ENCODE measurements at places on chromosomes 12 and 14.
A peak's percentile ranks its signal among the peaks of the same experiment; 100 is the strongest.

- no peak for DNase-seq
These were observed 611.0 kb downstream of the CCER1 start for GRCh38 chr12:90343966-90344365.

DNA sequence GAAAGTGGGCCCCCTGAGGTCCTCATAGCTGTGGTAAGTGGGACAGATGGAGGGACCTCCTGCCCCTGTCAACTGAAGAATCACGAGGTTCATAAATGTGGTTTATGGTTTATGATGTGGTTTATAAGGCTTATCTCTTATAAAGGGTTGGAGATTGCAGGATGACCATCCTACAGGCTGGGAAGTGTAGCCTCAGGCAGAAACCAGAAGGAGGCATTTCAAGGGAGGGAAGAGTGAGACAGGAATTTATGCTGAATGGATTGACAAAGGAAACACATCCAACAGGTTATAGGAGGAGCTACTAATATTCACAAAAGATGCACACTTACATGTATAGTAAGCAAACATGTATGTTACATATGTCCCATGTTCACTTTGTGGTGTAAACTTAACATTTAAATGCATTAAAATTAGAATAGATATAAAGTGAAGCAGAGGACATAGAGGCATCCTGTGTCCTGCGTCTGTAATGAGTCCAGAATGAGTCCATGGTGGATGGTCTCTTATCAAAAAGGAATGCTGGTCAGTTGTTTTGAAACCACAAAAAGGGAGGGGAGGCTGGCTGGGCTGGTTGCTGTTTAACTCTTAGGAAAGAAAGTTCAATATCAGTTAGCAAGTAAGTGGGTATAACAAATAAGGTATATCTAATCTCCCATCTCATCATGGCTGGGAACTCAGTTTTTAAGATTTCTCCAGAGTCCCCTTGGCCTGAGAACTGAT is 149.0 kb upstream of the RMST start:
- no peak for DNase-seq

- DNase-seq: no peak
These were observed 101.1 kb downstream of the B4GALNT3 start for GRCh38 chr12:560691-561390.

- DNase-seq: no peak
These were observed 14.0 kb upstream of the MAP1LC3B2 start for GRCh38 chr12:116545144-116545543.

DNA sequence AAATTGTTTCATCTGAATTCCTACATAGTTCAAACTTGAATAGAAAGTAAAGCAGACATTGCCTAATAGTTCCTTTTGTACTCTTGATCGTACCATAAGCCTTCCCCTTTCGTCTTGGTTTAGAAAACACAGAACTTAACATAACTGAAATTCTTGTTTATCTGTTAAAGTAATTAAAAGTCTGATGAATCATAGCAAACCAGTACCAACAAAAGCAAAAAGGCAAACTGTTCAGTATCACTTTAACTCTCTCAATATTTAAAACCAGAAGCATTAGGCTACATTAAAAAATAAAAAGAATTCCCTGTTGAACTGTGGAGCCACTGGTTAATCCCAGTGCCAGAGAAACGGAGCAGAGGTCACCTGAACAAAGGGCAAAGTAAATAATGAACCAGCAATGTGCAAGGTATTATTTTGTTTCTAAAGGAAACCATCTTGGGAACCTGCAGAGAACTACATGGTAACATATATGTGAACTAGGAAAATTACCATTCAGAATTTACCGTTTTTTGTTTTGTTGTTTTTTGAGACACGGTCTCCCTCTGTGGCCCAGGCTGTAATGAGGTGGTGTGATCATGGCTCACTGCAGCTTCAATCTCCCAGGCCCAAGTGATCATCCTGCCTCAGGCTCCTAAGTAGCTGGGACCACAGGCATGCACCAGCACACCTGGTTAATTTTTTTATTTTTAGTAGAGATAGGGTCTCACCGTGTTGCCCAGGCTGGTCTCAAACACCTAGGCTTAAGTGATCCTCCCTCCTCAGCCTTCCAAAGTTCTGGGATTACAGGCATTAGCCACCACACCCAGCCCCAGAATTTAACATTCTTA is 17.1 kb upstream of the HIGD1C start:
- no peak for DNase-seq

GRCh38 chr14:32846821-32847365 is 91.8 kb upstream of the NPAS3 start:
- DNase-seq: no peak

DNA sequence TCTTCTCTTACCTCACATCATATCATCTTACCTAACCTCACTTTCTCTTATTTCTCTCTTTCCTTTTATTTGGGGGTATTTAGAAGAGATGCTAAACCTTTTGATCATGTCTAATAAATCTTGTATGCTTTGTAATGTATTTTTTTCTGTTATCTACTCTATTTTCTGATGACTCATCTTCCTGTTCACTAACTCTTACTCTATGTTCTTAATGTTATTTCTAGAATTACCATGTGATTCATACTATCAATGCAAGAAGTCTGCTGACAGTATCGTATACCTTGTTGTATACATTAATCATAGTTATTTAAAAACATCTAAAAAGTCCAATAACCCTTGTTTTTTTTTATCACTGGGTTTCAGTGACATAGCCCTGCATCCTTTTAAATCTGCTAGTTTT is 62.3 kb downstream of the MGAT4C start:
- no peak for DNase-seq

DNA sequence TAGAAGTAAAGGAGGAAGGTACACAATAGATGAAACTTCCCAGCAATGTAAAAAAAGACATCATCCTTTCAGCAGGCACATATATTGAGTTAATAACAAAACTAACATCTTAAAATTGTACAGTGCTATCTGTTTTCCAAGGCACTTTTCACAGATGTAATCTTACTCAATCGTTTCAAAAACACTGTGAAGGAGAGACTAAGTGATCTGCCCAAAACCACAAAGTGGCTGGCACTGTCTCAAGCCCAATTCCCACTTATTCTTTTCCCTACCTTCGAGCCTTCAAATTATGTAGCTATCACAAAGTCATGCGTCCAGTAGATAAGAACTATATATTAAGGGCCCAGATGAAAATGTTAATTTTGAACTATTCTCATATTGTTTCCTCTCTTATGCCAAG is 193.6 kb upstream of the RASSF8 start:
- no peak for DNase-seq

DNA sequence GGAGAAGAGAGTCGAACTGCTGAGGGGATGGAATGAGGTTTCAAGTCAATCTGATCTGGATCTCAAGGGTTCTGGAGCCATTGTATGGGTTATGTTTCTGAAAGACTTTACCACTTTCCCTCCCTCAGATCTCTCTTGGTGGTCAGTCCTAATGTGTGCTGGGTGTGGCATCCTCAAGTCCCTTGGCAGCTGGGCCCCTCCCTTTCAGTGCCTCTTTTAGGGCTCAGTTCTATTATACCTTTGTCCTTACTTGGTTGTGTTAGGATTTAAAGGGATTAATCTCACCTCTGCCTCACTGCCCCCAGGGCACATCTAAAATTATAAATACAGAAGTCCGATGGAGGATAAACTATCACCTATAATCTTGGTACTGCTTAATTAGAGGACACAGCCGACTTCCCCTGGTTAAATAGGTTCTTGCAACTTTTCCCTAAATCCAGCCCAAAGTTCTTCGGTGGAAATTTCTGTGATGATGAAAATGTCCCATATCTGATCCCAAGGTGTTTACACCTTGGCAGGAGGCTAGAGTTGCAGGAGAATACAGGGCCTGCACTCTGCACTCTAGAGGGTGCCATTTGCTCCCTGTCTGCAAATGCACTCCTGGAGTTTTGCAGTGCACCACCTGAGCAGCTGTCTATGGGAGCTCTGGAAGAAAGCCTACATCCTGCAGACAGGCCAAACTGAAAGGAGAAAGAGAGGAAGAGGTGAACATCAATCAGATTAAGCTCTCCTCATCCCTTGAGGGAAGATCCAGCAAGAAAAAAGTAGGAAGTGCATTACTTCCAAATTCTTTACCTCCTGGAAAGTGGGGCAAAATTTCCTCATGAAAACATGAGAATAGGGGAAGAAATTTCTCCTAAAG is 106.8 kb downstream of the NUAK1 start:
- DNase-seq: no peak

GRCh38 chr14:103517721-103518421 is 4.8 kb downstream of the CKB start:
- no peak for DNase-seq

- DNase-seq: no peak
These were observed 162.9 kb downstream of the DUSP6 start for GRCh38 chr12:89189448-89189847.

DNA sequence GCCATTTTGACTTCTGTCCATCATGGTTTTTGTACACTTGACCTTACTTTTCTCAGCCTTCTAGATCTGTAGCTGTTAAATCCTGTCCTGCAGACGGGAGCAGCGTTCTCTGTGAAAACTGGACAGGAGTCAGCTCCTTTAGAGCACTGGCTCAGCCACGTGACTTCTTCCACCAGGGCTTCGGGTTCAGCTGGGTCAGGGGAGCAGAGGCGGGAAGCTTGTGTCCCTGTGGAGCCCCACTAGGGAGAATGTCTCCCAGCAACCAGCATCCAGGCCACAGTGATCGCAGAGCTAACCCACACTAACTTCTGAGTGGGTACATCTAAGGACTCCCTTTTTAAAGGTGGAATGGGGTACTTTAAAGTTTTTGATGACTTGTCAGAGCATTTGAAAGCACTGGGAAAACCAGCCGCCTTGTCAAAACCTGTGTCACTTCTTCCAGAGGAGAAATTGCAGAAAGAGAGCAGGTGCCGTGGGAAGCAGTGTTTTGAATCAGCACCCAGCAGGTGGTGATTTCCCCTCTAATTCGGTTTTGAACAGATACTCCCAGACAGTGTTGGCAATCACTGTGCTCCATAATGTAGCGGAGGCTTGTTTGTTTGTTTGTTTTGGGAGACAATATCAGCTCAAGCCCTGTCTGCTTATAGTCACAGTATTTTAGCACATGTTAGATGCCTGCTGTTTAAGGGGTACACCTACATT is 17.9 kb downstream of the DERA start:
- DNase-seq: peak; percentile 62

DNA sequence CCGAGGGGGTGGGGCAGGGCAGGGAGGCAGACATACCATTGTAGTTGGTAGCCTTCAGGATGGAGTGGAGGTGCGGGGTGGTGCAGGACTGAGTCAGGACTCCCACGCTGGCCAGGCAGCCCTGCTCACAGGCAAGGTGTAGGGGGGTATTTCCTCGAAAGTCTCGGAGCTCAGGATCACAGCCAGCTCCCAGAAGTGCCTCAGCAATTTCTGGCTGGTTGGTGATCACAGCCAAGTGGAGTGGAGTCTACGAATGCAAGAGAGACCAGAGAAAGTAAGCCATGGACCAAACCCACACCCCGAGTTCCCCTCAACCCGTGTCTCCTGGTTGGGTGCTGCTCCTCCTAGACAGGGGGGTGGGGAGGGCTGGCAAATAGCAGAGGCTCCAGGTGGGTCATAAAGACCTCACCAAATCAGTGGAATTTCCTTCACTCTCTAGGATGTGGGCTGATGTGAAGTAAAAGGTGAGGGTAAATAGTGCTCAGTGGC is 1.4 kb downstream of the NFKBIA start:
- DNase-seq: no peak

- no peak for DNase-seq
These were observed 150.8 kb downstream of the TTC7B start for GRCh38 chr14:90665321-90666000.

DNA sequence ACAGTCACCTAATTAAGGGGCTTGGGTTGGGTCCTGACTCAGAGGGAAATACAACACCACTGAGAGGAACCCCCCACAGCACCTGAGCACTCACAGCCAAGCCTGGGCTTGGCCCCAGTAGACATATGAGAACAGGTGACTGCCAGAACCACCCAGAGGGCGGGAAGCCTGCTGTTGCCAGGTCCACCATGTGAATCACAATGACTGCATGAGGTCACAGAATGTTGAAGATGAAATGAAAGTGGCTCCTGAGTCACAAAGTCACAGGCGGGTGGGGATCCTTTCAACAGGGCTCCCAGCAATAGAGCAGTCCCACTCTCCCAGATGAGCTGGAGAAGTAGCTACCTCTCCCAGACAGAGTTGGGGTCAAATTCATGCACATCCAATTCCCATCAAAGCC is at the start of gene LRRC74A:
TSS of gene LRRC74A (plus strand) at position 287 of the 400 bp plus-strand sequence. CDS start 290 bp downstream, outside the sequence.
- no peak for DNase-seq

- DNase-seq: no peak
These were observed 11.0 kb downstream of the CLEC2B start for GRCh38 chr12:9858135-9858534.

DNA sequence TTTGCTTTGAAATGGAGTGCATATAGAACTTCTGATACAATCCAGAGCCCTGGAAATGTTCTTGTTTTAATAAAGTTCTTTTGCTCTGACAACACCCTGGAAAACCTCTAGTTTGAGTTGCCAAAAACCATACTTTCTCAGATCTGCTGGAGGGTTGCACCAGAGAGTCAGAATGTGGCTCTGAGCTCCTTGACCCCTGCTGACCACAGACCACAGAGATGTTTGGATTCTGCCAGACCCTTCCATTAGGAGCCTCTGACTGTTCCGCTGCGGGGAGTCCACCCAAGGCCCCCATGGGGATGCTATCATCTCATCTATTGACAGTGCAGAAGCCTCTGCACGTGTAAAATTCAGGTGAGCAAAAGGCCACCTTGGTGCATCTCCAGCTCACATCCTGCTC is 332.6 kb downstream of the GLT1D1 start:
- no peak for DNase-seq

DNA sequence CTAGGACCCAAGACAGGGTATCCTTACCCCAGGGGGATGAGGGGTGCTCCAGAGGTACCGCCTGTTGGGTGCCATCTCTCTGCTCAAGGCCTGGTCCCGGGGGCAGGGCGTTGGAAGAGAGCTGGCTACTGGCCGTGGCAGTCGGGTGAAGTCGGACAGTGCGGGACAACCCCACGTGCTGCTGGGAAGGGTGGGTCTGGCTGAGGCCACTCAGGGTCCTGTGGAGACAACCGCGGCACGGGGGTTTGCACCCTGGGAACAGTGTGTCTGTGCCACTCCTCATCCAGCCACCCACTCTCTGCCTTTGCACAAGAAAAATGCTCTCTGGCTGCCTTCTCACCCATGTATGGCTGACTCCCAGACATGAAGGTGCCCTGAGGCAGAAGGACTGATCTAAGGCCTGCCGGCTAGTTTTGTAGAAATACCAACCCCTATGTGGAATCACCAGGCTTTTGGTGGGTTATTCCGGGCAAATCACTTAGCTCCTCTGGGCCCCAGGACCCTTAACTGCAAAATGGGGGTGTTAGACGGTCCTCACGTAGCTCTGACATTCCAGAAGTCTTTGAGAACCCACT is 56.5 kb downstream of the LTBP2 start:
- no peak for DNase-seq

DNA sequence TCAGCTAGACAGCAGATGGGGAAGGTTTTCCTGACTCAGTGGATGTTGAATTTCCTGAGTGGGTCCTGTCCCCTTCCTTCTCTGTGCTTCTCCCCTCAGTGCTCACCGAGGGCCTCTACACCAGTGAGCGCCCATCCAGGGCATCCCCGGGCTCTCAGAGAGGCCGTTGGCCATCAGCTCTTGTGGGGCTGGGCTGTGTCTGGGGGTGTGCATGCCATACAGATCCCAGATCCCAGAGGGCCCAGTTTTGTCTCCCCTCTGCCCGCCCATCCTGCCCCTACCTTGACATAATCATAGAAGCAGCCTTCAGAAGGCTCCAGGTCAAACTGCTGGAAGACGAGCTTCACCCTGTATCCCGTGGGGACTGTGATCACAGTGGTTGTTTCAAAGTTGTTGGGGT is 1.1 kb downstream of the C1R start:
- no peak for DNase-seq

GRCh38 chr14:77203611-77204458 is 22.2 kb downstream of the TMEM63C start:
- DNase-seq: peak; percentile 37

GRCh38 chr12:64445490-64445889 is 6.4 kb upstream of the TBK1 start:
- no peak for DNase-seq

Data from neural progenitor cell (in vitro differentiated cells).